ENCODE measurements at places on chromosomes 7 and 10.

GRCh38 chr7:133691727-133692610 is 435.2 kb upstream of the LRGUK start:
- DNase-seq, result no peak

DNA sequence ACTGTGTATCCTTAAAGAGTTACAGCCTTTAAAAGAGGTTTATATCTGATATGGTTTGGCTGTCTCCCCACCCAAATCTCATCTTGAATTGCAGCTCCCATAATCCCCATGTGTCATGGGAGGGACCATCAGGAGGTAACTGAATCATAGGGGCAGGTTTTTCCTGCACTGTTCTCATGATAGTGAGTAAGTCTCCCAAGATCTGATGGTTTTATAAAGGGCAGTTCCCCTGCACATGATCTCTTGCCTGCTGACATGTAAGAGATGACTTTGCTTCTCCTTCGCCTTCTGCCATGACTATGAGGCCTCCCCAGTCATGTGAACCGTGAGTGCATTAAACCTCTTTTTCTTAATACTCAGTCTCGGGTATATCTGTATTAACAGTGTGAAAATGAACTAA is 9.7 kb downstream of the RTKN2 start:
- no peak for DNase-seq

GRCh38 chr10:33386926-33387325 is 52.5 kb upstream of the NRP1 start:
- DNase-seq, result no peak

DNA sequence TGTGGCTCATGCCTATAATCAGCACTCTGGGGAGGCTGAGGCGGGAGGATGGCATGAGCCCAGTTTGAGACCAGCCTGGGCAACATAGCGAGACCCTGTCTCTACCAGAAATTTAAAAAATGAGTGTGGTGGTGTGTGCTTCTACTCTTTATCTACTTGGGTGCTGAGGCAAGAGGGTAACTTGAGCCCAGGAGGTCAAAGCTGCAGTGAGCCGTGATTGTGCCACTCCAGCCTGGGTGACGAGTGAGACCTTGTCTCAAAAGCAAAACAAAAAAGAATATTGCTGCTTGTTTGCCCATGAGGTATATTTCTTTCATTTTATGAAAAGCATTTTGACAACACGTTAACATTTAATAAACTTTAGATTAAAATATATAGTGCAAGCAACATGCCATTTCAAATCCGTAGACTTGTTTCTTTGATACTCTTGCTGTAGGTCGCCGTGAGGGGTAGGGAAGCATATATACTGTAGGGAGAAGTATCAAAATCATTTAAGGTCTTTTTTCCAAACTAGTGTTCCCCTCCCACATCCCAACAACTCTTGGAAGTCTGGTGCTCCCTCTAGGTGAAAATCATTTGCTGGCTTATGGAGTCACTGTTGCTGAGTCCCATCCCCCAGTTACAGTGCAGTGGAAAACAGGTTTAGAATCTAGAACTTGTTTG is 4.3 kb upstream of the LSMEM1 start:
- DNase-seq, result no peak

DNA sequence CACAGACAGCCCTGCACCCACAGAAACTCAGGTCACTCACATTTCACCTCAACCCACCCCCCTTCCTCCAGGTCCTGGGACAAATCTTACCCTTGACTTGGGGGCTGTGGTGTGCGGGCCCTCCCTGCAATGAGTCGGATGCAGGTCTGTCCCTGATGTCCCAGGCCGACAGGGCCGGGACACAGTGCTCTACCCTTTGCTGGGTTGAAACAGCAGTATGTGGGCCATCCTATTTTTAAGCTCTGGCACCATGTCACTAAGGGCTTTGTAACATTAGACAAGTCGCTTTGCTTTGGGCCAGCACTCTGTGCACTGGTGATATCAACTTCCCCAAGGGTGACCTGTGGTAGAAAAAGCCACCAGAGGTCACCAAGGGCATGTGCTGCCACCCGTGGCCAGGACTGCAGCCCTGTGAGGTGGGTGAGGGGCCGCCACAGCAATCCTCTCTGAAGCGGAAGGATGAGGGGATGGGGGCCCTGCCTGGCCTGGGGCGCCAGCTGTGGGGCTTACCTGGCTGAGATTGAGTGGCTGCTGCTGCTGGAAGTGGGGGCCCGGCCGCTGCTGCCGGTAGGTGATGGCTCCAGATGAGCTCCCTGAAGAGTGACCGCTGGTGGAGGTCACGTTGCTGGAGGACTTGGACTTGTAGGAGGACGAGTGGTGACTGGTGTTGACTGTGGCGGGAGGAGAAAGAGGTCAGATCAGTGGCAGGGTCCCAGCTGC is 51.3 kb downstream of the CLEC2L start:
- no peak for DNase-seq

- DNase-seq, result no peak
Measured at GRCh38 chr10:1524540-1524939, 212.8 kb downstream of the ADARB2 start.

- peak; percentile 39 for DNase-seq
Measured at GRCh38 chr10:5283305-5284158, 81.2 kb upstream of the UCN3 start.

GRCh38 chr7:116227678-116228239 is 17.4 kb downstream of the TES start:
- DNase-seq, result no peak

DNA sequence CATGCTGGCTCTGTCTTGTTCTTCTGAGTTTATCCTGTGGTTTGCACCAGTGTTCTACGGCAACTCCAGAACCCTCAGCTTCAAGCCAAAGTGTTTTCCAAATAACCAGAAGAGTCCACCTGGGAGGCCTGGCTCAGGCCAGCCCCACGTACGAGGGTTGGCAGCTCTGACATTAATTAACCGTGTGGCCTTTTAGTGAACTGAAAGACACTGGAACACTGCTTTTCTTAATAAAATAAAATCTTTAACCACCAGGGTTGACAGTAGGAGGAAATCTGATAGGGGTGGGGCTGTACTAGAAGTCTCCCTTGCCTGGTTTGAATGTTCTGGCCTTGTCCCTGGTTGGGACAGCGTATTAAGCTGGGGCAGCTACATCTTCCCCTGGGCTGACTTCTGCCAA is 64.9 kb downstream of the SYPL1 start:
- DNase-seq, result no peak
